Neuronal stem cell (in vitro differentiated cells): ENCODE measurements at places on chromosomes 3 and 15.

DNA sequence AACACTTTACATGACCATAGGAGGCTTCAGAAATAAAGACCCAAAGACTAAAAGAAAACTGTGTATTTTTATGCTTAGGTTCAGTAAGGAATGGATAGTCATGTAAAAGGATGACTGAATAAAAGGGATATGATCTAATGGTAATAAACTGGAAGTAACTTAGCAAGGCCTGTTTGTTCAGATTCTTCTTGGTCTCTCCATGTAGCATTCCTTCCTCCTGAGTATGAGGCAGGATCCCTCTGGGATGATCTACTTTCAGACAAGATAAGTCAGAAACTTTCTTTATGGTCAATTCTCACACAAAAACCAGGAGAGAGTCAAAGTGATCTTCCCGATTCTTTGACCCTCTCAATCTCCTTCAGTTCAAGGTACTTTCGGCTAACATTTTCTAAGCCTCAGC lies 340.8 kb upstream of the DCBLD2 start:
- no peak for DNase-seq

GRCh38 chr3:193498215-193498614 lies 56.5 kb downstream of the ATP13A4 start:
- DNase-seq = no peak

GRCh38 chr15:63473999-63474809 lies 30.2 kb upstream of the USP3 start:
- DNase-seq = no peak

DNA sequence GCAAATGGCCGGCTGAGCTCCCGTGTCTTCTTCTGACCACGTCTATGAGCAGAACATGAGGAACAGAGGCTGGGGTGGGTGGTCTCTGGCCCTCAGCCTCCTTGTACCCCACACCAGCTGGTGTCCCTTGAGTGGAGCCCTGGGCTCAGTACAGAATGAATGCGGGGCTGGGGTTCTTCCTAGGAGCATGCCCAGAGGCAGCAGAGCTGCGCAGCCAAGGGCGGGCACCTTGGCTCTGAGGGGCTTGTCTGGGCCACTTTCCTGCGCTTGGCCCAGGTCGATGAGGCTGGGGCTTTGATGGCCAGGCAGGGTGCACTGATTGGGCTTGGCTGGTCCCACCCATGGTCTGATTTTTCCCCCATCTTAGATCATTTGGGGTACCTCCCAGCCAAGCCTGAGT lies 6.4 kb downstream of the SCN5A start:
- no peak for DNase-seq

DNA sequence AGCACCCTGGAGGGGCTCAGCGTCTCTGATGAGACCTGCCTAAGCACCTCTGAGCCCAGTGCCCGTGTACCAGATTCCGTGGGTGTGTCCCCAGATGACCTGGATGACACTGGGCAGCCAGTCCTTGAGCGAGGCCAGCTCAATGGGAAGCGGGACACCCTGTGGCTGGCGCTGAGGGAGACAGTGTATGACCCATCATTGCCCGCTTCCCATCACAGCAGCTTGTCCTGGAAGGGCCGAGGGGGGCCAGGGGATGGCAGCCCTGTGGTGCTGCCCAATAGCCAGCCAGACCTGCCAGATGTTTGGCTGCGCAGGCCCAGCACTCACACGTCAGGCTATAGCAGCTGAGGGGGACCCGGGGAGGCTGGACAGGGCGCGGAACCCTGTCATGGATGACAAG lies 12.0 kb downstream of the DISP2 start:
- DNase-seq = no peak

DNA sequence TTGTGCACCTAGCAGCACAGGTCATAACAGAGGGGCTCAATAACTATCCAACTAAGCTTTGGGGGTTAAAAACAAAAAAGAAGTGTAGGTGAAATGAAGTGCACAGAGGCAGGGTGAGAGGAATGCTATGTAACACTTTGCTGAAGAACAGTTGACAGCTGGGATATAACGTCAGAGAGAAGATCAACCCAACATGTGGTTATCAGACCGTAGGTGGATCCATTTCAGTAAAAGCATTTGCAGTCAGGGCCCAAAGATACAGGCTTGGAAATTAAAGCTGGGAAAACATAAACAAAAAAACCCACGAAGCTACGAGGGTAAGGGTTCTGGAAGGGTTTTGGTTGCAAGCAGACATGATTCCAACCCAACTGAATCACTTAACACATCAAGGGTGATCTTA lies 377.5 kb upstream of the NR2F2 start:
- no peak for DNase-seq

DNA sequence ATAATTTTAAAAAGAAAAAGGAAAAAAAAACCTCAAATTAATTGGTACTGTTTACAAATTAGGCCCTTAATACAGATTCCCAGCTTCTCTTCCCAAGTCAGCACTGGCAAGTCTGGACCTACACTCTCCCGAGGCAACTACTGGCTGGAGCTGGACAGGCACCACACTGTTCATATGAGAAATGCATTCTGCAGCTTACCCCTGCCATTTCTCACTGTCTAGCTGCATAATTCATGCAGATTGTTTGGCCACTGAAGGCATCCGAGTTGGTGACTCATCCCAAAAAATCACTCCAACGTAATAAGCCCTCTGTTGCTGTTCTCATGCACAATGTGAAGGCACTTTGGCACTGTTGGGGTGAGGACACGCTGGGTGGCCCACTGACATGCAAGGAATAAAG lies 45.3 kb downstream of the ROPN1B start:
- no peak for DNase-seq

GRCh38 chr15:78035321-78035751 lies 42.2 kb downstream of the TBC1D2B start:
- DNase-seq = no peak

GRCh38 chr3:58333206-58334012 lies 717 bp downstream of the PXK start:
- DNase-seq = peak; percentile 17

DNA sequence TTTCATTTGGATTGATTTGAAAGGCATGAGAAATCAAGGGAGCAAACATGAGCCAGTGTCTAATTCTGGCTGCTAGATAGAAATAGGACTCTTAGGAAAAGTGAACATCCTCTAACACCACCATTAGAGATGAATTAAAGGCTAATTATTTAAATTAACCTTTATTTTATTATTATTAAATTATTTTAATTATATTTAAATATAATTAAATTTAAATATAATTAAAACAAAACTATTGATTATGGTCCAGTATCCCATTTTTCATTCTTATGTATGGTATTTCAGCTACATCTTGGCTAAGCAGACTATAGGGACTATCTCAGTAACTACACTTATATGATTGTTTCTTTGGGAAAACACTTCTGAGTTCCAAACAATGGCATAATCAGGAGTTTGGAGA lies 904.8 kb downstream of the NAALADL2 start:
- no peak for DNase-seq

- DNase-seq = no peak
These were observed 140.5 kb downstream of the BBX start for GRCh38 chr3:107663266-107663665.

GRCh38 chr15:92929002-92929401 lies 28.9 kb downstream of the CHD2 start:
- DNase-seq = no peak

DNA sequence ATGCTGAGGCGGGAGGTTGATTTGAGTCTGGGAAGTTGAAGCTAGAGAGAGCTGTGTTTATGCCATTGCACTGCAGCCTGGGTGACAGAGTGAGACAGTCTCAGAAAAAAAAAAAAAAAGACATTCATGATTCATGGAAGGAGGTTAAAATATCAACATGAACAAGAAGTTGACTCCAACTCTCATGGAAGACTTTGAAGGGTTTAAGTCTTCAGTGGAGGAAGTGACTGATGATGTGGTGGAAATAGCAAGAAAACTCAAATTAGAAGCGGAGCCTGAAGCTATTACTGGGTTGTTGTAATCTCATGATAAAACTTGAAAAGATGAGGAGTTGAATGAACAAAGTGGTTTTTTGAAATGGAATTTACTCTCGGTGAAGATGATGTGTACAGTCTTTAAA lies 491.8 kb downstream of the SQOR start:
- DNase-seq = no peak

DNA sequence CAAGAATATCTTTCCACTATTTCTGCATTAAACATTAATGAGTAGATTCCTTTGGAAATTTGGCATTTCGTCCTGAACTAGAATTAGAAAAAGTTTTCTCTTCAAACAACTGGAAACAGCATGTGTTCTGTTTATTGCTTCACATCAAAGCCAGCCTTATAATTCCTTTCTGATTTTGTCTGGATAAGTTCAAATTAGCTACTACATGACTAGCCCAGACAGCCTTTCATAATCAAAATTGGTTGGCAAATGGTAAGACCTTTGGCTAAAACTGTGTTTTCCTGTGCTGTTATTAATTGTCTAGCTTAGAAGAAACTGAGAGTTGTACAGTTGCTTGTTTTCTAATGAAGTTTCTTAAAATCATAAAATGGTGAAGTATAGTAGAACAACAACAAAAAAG lies 52.7 kb upstream of the P3H2 start:
- no peak for DNase-seq

- DNase-seq = no peak
These were observed 5.5 kb upstream of the NR2F2 start for GRCh38 chr15:96324940-96325540.

- DNase-seq = peak; percentile 59
These were observed 14.8 kb upstream of the INSYN1 start for GRCh38 chr15:73767806-73768501.

- DNase-seq = no peak
These were observed 28.9 kb downstream of the OSBPL10 start for GRCh38 chr3:31952205-31952604.
